ENCODE measurements at places on chromosomes 12 and 14.

GRCh38 chr14:65297744-65298143 is 114.8 kb upstream of the FUT8 start:
- DNase-seq, result no peak

DNA sequence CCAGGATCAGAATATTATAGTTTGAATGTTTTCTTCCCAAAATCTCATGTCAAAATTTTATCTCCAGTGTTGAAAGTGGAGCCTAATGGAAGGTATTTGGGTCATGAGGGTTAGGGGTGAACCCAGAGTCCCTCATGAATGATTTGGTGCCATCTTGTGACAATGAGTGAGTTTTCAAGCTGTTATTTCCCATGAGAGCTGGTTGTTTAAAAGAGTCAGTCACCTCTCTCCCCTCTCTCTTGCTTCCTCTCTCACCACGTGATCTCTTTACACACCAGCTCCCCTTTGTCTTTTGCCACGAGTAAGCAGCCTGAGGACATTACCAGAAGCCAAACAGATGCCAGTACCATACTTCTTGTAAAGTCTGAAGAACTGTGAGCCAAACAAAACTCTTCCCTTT is 561.6 kb downstream of the RERGL start:
- no peak for DNase-seq

DNA sequence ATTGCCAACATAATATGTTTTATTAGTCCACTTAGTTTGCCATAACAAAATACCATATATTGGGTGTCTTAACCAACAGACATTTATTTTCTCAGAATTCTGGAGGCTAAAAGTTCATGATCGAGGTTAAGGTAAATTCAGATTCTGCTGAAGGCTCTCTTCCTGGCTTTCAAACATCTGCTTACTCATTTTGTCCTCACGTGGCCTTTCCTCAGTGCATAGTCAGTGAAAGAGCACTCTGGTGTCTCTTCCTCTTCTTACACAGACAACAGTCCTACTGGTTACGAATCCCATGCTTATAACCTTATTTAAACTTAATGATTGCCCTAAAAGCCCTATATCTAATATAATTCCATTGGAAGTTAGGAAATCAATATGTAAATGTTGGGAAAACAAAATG is 479.7 kb downstream of the FSCB start:
- DNase-seq, result no peak

GRCh38 chr14:102964152-102964730 is 41.8 kb downstream of the AMN start:
- no peak for DNase-seq

DNA sequence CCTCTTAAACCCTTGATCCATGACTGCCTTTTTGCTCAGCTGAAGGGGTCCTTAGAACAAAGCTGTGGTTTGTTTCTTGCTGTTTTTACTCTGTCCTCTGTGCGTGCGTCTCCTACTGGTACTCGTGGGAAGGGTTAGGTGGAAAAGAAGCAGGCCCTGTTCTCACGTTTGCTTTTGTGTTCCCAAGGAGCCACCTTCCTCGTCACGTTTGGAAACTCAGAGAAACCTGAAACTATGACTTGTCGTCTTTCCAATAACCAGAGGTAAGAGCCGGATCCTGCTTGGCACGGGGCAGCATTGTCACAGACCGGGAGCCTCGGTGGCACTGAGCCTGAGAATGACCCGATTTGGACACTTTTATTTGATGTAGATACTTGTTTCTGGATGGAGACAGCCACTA is 13.1 kb downstream of the ZFYVE21 start:
- DNase-seq, result no peak

- no peak for DNase-seq
These were observed 41.7 kb downstream of the SMIM41 start for GRCh38 chr12:52120951-52121823.
